H9 (cell line): ENCODE measurements at places on chromosomes 6 and 20. TPM values are rescaled to one million over a fixed set of nuclear protein-coding genes. Genes with fewer than 3 reads are reported as not detected.

Gene POU5F1
- total RNA-seq: 2,134 TPM in 2 replicates

DNA sequence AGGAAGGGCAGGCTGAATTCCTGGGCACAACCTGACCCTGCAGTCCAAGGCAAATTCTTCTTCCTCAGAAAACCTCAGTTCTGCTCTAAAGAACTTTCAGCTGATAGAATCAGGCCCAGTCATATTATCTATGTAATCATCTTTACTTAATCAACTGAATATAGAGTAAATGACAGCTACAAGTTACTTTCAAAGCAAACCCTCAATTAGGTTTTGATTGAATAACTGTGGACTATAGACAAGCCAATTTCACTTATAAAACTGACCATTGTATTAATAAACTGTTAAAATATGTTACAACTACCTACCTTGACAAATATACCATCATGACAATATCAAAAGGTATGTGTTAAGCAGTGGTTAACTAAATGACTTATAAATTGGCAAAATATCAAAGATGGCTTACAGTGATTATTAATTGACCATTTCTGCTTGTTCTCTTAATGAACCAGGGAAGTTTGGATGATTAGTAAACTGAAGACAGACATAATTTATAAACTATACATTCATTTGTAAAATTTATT lies 46.1 kb upstream of the ADGRF5 start:
- DNase-seq: no peak

GRCh38 chr20:58514321-58515232 lies 622 bp downstream of the APCDD1L start:
- DNase-seq: peak; percentile 68

Gene PHACTR1
- 13.6 and 15.9 TPM in 2 replicates for total RNA-seq

Gene MYLK2
- total RNA-seq: 0.57 and 0.74 TPM in 2 replicates

GRCh38 chr6:156851454-156851921 lies 74.3 kb downstream of the ARID1B start:
- no peak for DNase-seq

DNA sequence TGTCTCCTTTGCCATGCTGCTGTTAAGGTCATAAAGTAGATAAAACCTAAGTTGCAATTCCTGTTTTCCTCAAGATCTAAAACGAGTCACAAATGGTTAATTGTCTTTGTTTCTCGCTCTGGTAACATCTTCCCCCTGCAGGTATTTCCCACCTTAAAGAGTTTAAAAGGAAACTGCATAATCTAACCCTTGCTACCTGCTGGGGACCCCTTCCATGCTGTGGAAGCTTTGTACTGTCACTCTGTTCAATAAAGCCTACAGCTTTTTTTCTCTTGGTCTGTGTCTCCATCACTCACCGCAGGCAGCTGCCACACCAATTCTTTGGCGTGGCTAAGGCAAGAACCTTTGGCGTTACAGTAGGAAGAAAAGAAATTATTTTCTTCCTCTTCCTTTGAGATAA lies 117.7 kb upstream of the GJE1 start:
- DNase-seq: peak; percentile 45

GRCh38 chr6:149563928-149564325 lies 2.2 kb upstream of the GINM1 start:
- no peak for DNase-seq

Gene STX11
- 0.11 and 0.22 TPM in 2 replicates for total RNA-seq

GRCh38 chr6:133169901-133170300 lies 71.3 kb upstream of the EYA4 start:
- no peak for DNase-seq

DNA sequence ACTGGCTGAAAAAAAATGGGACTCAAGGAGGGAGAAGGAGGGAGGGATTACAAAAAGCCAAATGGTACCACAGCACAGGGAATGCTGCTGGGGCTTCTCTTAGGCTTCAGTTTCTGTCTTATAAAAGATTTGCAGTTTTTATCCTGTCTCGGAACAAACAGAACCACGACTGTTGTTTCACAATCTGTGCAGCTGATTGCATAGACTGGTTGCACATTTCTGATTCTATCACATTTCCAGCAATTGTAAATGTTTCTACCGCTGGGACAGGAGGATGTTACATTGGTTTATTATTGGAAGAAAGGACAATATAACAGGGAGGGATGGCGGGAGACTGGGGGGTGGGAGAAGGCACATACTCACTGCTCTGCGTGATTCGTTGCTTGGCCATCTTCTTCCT lies 73.5 kb upstream of the ARID1B start:
- DNase-seq: no peak
